ENCODE measurements at places on chromosomes 2 and 18.

DNA sequence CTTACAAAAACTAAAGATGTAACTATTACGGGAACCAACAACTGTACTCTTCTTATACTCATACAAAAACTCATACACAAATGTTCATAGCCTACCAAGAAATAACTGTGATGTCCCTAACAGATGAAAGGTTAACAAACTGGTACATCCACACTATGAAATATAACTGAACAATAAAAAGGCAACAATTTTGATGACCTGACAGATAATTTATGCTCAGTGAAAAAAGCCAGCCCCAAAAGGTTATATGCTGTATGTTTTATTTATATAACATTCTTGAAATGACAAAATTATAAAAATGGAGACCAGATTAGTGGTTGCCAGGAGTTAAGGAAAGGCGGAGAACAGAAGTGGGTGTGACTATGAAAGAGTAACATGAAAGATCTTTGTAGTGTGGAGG is 31.3 kb downstream of the REV1 start:
- H3K4me1 ChIP-seq = no peaks in the 10 kb centered on the region
- DNase-seq = peak; percentile 36
- H3K4me3 ChIP-seq = no peak overlapping the region
- H3K36me3 ChIP-seq = peaks cover 74% of the 10 kb centered on the region

DNA sequence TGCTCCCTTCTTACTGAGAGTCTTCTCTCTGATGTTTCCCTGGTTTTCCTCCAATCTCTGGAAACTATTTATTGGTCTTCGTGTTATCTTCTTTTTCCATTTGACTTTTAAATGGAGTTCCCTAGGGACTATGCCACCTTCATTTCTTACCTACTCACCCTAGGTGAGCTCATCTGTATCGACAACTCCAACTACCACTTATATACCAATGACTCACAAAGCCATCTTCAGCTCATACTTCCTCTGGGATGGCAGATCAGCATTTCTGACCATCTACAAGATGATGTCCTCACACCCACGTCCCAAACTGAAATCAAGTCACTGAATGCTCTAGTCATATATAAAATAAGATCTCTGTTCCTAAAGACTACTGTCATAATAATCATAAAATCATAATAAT is 40.6 kb downstream of the CFAP210 start:
- H3K36me3 ChIP-seq = no peaks in the 10 kb centered on the region
- DNase-seq = no peak
- H3K4me3 ChIP-seq = no peak overlapping the region
- no peaks in the 10 kb centered on the region for H3K27me3 ChIP-seq
- H3K4me1 ChIP-seq = no peaks in the 10 kb centered on the region
- no peak overlapping the region for H3K27ac ChIP-seq

- H3K27ac ChIP-seq = no peak overlapping the region
- peaks cover 4% of the 10 kb centered on the region for H3K4me1 ChIP-seq
- H3K36me3 ChIP-seq = no peaks in the 10 kb centered on the region
Observed at GRCh38 chr2:199261936-199262335, 195.8 kb downstream of the SATB2 start.

GRCh38 chr2:10036095-10036884 is 7.1 kb upstream of the KLF11 start:
- no peaks in the 10 kb centered on the region for H3K27me3 ChIP-seq
- H3K4me1 ChIP-seq = no peaks in the 10 kb centered on the region
- no peak overlapping the region for H3K27ac ChIP-seq
- no peak overlapping the region for H3K4me3 ChIP-seq
- DNase-seq = peak; percentile 51

DNA sequence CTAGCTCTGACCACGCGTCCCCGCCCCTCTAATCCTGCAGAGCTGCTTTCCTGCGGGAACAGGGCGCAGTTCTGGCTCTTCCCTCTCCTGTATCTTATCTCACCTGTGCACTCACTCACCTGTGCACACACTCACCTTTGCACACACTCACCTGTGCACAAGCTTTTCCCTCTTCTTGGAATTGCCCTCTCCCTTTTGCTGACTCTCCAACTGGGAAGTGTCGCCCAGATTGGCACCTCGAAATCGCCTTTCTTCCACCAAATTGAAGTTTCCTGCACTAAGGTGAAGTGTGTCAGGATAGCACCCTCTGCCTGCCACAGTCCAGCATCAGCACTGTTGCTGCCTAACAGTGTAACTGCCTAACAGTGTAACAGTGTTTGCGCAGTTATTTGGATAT is 566 bp upstream of the CMPK2 start:
- no peaks in the 10 kb centered on the region for H3K27me3 ChIP-seq
- peak; percentile 73 for DNase-seq
- H3K36me3 ChIP-seq = peaks cover 4% of the 10 kb centered on the region
- H3K27ac ChIP-seq = no peak overlapping the region
- H3K4me1 ChIP-seq = peaks cover 27% of the 10 kb centered on the region

DNA sequence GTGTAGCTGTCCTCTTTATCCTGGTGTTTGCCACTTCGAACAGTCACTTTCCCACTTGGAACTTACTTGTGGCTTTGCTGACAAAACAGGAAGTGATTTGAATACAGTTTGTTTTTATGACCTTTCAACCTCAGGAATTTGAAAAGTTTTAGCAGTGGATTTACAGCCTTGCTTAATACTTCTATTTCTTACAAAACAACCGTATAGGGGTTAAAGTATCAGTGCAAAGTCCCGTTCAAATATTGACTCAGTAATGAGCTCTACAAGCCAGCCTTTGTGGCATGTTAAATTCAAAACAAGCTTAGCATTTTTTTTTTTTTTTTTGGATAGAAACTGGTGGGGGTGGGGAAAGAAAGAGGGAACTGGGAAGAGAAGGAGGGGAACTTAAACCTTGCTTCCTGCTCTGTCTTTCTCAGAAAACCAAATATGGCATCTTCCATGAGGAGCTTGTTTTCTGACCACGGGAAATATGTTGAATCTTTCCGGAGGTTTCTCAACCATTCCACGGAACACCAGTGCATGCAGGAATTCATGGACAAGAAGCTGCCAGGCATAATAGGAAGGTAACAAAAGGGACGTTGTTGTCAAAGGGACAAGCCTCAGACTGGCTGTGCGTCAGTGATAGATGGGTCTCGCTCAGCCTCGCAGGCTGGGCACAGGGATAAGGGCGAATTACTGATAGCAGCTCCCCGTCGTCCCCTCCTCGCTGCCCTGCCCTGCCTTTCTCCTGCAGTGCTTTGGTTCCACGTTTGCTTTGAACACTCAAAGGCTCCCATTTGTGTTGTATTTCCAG is at the start of gene HNMT:
Gene HNMT (plus strand): TSS at position 408 of the 793 bp plus-strand sequence. CDS start 19 bp downstream, at position 427.
- no peak within 1 kb of the TSS for H3K27ac ChIP-seq
- H3K4me1 ChIP-seq = no peaks in the 10 kb centered on the region
- no peaks in the 10 kb centered on the region for H3K36me3 ChIP-seq
- no peaks in the 10 kb centered on the region for H3K27me3 ChIP-seq

GRCh38 chr2:68052717-68053422 is 9.9 kb downstream of the C1D start:
- peaks cover 2% of the 10 kb centered on the region for H3K4me1 ChIP-seq
- no peak for DNase-seq
- no peaks in the 10 kb centered on the region for H3K27me3 ChIP-seq
- H3K4me3 ChIP-seq = no peak overlapping the region
- H3K36me3 ChIP-seq = no peaks in the 10 kb centered on the region

DNA sequence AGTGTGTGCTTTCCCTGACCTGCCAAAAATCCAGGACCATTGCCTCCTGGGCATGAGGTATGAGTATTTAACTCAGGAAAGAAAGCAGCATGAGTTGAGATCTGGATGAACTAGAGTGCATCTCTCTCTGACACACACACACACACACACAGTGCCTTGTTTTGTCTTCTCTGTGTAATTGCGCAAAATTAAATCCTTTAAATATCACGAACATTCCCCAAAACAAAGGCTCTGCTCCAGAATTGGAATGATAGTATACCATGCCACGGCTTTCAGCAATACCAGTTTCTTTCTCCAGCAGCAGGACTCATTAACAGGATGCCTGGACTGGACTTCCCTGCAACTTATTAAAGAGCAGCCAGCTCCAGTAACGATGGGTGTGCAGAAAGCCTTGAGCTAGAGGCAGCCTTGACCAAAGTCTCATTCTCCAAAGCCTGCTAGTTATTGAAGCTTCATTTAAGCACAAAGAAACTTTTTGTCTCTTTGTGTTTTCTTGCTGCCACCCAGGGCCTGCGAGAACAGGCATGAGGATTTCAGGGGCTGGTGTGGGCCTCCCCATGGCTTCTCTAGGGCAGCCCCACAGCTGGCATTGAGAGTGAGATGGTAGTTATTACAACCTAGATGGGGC is 101.7 kb downstream of the NRP2 start:
- no peak overlapping the region for H3K4me3 ChIP-seq
- H3K27ac ChIP-seq = no peak overlapping the region
- no peaks in the 10 kb centered on the region for H3K36me3 ChIP-seq
- no peaks in the 10 kb centered on the region for H3K4me1 ChIP-seq

DNA sequence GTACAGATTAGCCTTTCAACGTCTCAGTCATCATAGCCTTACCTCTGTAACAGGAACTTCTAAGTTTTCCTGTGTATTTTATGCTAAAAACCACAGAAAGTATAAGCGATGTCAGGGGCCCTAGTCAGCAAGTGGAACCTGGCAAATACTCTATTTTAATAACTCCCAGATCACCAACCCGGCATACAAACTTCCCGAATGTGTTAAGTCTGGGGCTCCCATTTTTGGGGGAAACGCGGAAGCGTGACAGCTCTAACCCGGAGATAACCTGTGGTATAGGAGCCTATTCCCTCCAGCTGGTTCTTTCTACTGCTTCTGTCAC is 574 bp downstream of the NIFK start:
- DNase-seq = no peak
- H3K4me3 ChIP-seq = peak overlapping the region; percentile 80
- peak overlapping the region; percentile 72 for H3K27ac ChIP-seq
- H3K4me1 ChIP-seq = peaks cover 16% of the 10 kb centered on the region
- peaks cover 33% of the 10 kb centered on the region for H3K36me3 ChIP-seq
- no peaks in the 10 kb centered on the region for H3K27me3 ChIP-seq

DNA sequence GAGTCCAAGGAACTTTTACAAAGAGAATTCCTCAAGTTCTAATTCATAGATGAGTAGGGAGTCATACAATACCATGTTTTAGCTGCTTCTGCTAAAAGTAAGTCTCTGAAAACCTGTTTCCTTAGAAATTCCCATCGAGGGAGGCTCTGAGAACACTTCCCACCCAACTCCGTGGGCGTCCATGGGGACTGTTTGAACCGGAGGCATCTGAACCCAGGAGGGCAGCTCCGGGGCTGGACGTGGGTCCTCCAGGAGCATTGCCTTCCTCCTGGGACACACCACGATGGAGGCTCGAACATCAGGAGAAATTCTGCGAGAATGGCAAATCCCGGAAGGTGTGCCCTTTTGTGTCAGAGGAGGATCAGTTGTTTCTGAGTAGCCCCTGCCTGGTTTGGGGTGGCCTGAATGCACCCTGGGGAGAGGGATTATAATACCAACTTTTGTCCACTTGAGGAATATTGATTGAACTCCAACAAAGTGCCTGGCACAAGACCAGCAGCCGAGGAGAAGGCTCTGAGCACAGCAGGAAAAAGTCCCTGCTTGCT is 327.5 kb upstream of the SALL3 start:
- H3K36me3 ChIP-seq = no peaks in the 10 kb centered on the region
- H3K27ac ChIP-seq = no peak overlapping the region
- H3K4me3 ChIP-seq = no peak overlapping the region

DNA sequence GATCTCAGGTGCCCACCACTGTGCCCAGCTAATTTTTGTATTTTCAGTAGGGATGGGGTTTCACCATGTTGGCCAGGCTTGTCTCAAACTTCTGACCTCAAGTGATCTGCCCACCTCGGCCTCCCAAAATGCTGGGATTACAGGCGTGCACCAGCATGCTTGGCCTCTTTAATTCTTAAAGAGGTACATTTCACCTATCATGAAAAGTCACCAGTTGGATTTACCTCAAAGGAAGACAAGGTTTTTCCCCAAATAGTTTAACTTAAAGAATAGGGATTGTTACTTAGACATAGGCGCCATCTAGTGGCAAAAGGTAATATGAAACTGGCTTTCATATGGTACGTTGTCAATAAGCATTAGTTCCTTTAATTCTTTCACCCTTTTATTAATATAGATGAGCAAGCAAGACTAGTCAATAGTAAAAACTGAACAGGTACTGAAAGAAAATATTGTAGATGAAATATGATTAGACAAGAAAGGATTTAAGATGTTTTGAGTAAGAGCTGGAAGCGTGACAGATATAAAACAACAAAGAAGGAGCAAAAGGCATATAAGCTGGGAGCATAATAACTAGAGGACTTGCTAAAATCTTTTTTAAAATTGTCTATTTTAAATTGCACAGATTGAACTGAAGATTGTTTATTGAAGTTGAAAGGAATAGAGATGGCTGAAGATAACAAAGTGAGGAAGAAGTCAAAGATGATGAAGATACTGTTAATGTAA is 35.0 kb upstream of the PSMD14 start:
- no peaks in the 10 kb centered on the region for H3K27me3 ChIP-seq
- H3K4me3 ChIP-seq = no peak overlapping the region
- H3K4me1 ChIP-seq = peaks cover 12% of the 10 kb centered on the region
- H3K36me3 ChIP-seq = no peaks in the 10 kb centered on the region
- peak; percentile 92 for DNase-seq
- no peak overlapping the region for H3K27ac ChIP-seq

Data from Karpas-422 (cell line).